ENCODE measurements at places on chromosomes 2 and 18.

- no peak for DNase-seq
Observed at GRCh38 chr2:15647622-15648590, 56.2 kb downstream of the DDX1 start.

DNA sequence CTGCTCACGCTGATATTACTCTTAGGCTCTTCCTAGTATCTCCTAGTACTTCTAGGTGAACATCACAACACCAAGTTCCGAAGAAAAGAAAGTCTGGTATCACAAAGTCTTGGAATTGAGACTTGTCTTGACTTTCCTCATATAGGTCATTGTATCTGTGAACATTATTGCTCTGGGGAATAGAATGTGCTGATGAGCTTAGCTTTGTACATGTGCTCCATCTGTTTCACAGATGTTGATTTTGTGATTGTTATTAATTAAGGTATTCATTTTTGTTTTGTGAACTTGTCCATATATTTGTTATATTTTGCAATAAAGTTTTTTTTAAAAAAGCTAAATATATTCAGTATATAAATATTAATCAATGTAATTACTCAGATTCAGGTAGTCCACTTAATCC, 111.7 kb downstream of the BABAM2 start:
- DNase-seq, result no peak

- no peak for DNase-seq
Observed at GRCh38 chr2:239098288-239098970, 250.5 kb downstream of the TWIST2 start.

DNA sequence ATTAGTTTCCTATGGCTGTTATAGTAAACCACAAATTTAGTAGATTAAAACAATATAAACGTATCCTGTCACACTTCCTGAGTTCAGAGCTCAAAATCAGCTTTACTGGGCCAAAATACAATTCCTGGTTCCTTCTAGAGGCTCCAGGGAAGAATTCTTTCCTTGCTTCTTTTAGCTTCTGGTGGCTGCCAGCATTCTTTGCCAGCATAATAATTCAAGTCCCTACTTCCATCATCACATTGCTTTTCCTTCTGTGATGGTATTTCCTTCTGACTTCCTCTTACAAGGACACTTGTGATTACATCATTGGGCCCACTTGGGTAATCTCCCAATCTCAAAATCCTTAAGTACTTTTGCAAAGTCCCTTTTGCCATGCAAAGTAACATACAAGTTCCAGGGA, 40.6 kb downstream of the MOB4 start:
- DNase-seq, result no peak

DNA sequence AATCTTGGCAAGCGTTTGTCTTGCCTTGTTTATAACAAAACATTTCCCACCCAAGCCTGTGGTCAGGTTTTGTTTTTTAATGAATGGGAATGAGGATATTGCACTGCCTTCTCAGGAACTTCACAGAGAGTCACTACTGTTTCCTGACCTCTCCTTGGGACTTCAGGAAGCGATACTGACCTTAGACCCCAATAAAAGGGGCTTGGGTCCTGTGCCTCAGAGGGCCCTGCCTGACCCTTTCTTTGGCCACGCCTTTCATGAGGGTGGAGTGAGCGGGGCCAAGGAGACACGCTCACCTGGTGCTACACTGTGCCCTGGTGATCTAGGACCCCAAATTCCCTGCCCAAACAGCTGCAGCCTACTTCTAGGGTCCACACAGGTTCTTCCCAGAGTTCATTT, 92.8 kb upstream of the TGFA start:
- no peak for DNase-seq

All from coronary artery (tissue), 2 donors.